Activated T-cell treated with anti-CD3 and anti-CD28 coated beads, Interleukin-2, amount 50 U/mL, for 72 hours (primary cell): ENCODE measurements at places on chromosomes 16 and 17.
A peak's percentile ranks its signal among the peaks of the same experiment; 100 is the strongest.

DNA sequence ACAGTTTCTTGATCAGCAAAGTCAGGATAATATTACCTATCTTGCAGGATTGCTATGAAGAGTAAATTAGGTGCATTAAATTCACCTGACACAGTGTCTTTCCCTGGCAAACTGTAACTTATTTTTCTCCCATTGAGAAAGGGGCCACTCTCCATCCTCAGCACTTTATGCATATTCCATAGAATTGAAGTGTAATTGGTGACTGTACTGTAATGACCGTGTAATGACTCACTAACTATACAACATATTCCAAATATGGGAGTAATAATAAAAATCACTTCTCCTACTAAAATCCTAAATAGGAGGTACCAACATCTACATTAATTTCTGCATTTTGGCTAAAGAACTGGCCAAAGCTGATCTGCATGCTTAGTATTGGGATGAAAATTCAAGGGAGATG lies 141.9 kb upstream of the NOG start:
- peaks cover 7% of the 10 kb centered on the region for H3K27me3 ChIP-seq
- no peaks in the 10 kb centered on the region for H3K36me3 ChIP-seq
- H3K27ac ChIP-seq, result no peak overlapping the region
- no peak overlapping the region for H3K4me3 ChIP-seq

- H3K36me3 ChIP-seq, result peaks cover 3% of the 10 kb centered on the region
- peaks cover 73% of the 10 kb centered on the region for H3K4me1 ChIP-seq
- no peaks in the 10 kb centered on the region for H3K27me3 ChIP-seq
- H3K27ac ChIP-seq, result no peak overlapping the region
- no peak for DNase-seq
- no peak overlapping the region for H3K4me3 ChIP-seq
Measured at GRCh38 chr17:14330492-14330962, 29.6 kb downstream of the HS3ST3B1 start.

DNA sequence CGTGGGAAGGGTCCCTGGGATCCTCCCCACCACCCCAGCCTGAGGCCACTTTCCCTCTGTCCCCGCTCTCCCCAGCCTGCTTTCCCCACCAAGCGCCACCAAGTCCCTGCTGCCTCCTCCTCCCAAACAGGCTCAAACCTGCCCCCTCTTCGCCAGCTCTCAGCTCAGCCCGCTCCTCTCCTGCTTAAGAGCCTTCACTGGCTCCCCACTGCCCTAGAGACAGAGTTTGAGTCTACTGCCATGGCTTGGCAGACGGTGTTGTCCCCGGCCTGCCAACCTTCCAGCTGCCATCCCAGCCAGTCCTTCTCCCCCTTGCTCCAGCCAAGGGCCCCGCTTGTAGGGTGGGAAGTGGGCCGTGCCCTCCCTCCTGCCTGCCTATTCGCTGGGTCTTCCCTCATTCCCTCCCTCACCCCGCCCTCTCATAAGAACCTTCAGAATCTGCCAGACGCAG lies 11.1 kb downstream of the IL4R start:
- no peaks in the 10 kb centered on the region for H3K27me3 ChIP-seq
- H3K4me1 ChIP-seq, result peaks cover 98% of the 10 kb centered on the region
- H3K4me3 ChIP-seq, result peak overlapping the region; percentile 43
- no peak for DNase-seq

DNA sequence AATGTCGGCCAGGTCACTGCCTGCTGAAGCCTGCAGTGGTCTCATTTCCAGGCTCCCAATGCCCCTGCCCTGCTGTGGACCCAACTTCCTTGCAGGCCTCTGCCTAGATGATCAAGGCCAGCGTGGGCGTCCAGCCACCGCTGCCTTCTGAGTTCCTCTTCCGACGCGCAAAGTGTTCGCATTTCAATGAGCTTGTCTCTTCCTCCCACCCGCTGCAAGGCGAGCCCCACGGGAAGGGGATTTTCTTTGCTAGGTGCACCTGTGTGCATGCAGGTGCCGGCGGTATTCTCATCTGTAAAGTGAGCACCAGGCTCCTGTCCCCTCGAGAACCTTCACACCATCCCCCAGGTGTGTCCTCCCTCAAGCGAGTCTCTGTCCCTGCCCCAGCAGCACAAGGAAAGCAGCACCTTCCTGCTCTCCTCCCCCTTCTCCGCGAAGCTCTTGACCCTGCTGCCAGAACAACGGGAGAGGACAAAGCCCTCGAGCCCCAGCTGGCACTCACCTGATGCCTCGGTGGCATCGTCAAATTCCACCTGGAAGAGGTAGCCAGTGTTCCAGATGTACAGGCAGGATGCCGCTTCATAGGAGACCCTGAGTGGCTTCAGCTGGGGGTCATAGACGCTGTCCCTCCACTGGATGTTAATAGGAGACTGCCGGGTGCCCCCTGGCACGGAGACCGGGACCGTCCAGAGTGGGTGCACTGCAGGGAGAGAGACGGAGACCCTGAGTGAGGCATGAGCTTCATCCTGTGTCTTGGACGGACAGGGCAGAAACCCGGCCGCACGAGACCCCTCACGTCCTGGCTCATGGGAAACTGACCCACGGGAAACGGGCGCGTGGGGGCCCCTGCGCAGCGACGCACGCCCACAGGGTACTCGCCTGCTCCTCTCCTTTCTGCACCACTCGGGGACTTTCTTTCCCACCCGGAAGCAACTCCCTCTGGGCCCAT lies 9.8 kb downstream of the CA5A start:
- peaks cover 12% of the 10 kb centered on the region for H3K4me1 ChIP-seq
- H3K4me3 ChIP-seq, result peak overlapping the region; percentile 33
- no peak overlapping the region for H3K27ac ChIP-seq
- DNase-seq, result peak; percentile 43
- no peaks in the 10 kb centered on the region for H3K36me3 ChIP-seq
- H3K27me3 ChIP-seq, result no peaks in the 10 kb centered on the region

DNA sequence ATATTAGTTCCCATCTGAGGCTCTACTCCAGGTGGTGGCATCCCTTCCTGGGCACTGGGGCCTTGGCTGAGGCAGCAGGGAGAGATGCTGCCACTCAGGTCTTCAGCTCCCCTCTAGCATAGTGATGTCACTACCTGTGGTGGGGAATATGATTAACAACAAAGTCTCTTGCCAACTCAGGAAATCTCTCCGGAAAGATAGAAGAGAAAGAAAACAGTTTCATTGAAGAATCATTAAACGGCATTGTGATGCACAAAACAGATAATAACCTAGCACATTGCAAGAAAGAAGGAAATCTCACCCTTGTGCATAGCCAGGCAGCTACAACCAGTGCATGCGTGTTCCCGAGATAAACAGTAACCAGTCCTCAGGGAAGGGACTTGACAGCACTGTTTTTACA lies 12.2 kb upstream of the ZNF267 start:
- DNase-seq, result no peak
- H3K4me3 ChIP-seq, result peak overlapping the region; percentile 17
- peak overlapping the region; percentile 1 for H3K27ac ChIP-seq
- peaks cover 37% of the 10 kb centered on the region for H3K4me1 ChIP-seq
- H3K27me3 ChIP-seq, result no peaks in the 10 kb centered on the region
- H3K36me3 ChIP-seq, result no peaks in the 10 kb centered on the region

GRCh38 chr17:27296428-27296979 lies 2.6 kb downstream of the WSB1 start:
- H3K27me3 ChIP-seq, result no peaks in the 10 kb centered on the region
- peaks cover 6% of the 10 kb centered on the region for H3K36me3 ChIP-seq
- H3K4me3 ChIP-seq, result peak overlapping the region; percentile 97
- H3K4me1 ChIP-seq, result peaks cover 58% of the 10 kb centered on the region
- DNase-seq, result no peak
